ENCODE measurements at places on chromosomes 5 and 9. TPM values are rescaled to one million over a fixed set of nuclear protein-coding genes. Genes with fewer than 3 reads are reported as not detected.

NPR3 gene
- 14.7 TPM for total RNA-seq

ENTREP1 gene
- 0.74 TPM for total RNA-seq

ZNF454 gene
- total RNA-seq: not detected

PLAC8L1 gene
- not detected for total RNA-seq

CHSY3 gene
- 0.07 TPM for total RNA-seq

TRIM36 gene
- total RNA-seq: 2.1 TPM

UNC13B gene
- total RNA-seq: 10.8 TPM

TEX48 gene
- not detected for total RNA-seq

TMEM250 gene
- 49.7 TPM for total RNA-seq

SPINK1 gene
- total RNA-seq: 1.9 TPM

RBM22 gene
- 44.0 TPM for total RNA-seq

TMC1 gene
- 0.02 TPM for total RNA-seq

RNF224 gene
- 0.32 TPM for total RNA-seq

IFNA13 gene
- not detected for total RNA-seq

HEMGN gene
- not detected for total RNA-seq

ZNF483 gene
- total RNA-seq: 0.48 TPM

PLPPR1 gene
- total RNA-seq: not detected

All from A549 treated with AZD2906 at 1 μM for 4 hours (cell line).